ENCODE measurements at places on chromosomes 4 and X.

DNA sequence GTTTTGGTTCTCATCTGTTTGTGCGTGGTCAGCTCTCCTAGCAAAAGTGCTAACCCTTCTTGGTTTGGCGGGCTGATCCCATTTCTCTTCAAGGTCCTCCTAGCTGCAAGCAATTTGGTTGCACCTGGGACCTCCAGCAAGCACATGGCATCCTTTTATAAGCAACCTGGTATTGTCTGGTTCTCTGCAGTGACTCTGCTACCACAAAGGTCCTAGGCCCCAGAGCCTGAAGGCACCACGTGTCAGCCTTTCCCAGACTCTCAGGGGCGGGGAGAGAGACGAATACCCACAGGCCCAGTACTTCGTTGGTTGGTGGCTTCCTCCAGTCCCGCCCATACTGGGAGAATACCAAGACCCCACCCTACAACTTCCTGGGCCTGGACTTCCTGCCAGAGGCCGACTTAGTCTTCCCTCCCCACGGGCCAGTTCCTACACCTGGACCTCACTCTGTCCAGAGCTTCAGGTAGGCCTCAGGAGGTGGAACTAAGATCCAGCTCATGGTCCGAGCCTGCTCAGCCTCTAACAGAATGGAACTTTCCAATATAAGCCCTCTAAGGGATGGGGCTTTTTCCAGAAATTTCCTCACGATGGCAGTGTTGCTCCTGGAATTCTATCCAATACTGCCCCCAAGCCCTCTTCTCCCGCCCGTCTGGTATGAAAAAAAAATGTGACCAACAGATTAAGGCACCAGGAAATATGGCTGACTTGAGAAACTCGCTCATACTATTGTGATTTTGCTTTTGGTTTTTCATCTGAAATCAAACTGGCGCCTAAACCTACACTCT is 192.5 kb upstream of the STK26 start:
- no peak for DNase-seq

DNA sequence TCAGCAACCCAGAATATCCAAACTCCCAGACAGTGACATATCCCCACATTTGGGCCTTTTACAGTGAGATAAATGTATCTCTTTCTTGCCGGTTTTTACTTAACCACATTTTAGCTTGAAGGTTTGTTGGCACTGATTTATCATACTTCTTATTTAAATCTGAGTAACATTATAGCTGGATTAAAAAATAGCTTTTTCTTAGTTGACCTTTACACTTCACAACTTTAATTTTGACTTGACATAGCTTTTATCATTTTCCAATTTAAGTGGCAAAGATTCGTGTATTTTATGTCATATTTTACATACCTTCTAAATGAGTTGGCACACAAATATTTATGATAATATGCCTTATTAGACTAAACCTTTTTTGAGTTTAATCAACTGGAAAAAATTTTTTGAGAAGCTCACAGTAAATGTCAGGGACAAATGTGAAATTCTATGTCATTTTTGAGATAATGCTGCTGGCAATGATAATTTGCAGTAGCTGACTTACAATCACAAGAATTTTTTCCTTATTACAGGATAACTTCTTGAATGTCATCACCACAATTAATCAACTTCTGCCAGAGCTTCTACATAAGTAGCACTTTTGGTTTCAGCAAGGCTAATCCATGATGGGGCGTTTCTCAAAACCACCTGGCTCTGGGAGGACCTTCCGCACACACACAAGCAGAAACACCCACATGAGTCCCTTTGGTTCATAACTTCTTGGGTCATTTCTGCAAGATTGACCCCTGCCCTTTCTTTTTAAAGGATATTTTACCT is 80.3 kb downstream of the SYTL5 start:
- DNase-seq, result no peak

DNA sequence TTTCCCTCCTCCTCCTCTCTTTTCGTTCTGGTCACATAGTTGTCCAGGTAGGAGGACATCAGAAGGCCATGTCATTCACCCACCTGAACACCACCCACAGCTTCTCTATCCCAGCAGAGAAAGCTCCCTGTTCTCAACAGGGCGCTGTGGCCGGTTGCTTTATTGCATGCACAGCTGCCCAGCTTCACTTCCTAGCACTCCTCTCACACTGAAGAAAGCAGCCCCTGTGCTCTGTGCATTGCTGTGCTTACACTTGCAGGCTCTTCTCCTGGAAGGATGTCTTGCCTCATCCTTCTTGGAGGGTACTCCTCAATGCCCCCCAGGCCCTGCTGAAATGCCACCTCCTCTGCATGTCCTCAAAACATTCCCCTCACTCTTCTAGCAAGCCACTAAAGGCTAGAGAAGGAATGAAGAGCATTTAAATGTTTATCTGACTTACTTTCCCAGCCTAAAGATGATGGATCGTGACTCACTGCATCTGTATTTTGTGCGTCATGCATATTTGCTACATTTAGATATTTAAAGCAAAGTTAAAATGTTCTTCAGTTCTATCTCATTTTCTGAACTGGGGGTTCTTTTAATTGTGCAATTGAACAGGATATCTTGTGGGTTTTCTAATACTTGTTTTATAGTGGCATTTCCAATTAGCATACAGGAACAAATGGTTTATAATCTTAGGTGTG is 186.4 kb upstream of the PUDP start:
- no peak for DNase-seq

- no peak for DNase-seq
Measured at GRCh38 chr4:4668355-4669210, 126.7 kb upstream of the STX18 start.

- DNase-seq, result no peak
Measured at GRCh38 chr4:142614621-142615323, 231.3 kb downstream of the INPP4B start.

DNA sequence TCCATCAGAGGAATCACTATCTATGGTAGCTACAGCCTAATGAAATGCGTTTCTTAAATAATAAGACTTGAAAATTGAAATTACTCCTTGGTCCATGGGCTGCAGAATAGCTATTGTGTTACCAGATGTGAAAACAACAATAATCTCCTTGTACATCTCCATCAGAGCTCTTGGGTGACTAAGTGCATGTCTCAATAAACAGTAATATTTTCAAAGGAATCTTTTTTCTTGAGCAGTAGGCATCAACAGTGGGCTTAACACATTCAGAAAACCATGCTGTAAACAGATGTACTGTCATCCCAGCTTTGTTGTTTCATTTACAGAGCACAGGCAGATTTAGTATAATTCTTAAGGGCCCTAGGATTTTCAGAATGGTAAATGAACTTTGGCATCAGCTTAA is 67.3 kb downstream of the GLUD2 start:
- DNase-seq, result no peak

DNA sequence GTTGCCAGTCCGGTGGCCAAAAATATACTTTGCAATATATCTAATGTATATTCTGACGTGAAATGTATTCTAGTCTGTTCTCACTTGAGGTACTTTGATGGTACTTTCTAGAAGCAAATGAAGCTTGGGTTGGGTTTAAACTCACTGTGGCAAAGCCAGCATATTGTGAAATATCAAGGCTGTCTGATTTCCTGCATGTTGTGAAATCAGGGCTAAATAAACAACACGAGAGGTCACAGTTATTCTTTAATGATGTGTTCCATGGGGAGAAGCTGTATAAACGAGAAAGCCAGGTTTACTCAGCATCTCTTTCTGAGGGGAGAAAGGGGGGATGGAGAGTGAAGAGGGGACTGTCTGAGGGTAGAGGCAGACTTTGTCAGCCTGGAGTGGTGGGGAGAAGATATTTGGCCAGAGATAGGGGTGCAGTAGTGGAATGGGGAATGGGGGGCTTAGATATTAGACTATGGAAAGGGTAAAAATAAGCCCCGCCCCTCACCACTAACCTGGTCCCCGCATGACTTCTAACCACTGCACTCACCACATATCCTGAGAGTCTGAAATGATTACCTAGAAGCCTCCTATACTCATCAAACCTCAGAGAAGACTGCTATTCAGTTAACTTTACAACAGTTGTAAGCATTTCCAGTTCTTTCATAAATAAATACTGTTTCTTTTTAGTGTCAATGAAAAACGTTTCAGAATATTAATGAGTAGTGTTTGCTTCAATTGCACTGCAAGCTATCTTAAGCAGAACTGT is 5.9 kb upstream of the SCARB2 start:
- no peak for DNase-seq

GRCh38 chr4:38896940-38897339 is 29.3 kb downstream of the FAM114A1 start:
- no peak for DNase-seq

- DNase-seq, result no peak
Measured at GRCh38 chrX:154775419-154776349, 13.0 kb downstream of the DKC1 start.

DNA sequence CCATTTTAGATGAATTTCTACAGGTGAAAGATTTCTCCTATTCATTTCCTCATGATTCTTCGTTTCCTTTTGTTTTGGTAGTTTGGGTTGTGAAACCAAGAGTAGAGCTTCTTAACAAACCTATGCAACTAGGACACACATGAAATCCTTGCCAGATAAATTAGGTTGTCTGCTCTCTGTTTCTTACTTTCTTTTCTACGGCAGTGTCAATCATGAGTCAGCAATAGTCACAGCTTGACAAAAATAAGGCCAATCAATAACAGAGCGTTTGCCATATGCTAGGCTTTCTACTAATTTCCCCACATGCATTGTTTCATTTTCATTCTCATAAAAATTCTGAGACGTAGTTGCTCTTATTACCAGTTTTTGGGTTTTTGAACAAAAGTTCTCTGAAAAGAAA is 20.3 kb downstream of the CLRN2 start:
- no peak for DNase-seq

- DNase-seq, result no peak
Measured at GRCh38 chrX:20231598-20231997, 35.1 kb downstream of the RPS6KA3 start.

GRCh38 chrX:154517101-154517781 is 1.2 kb upstream of the FAM3A start:
- DNase-seq, result no peak

GRCh38 chr4:157459785-157460184 is 239.3 kb downstream of the GRIA2 start:
- DNase-seq, result no peak

DNA sequence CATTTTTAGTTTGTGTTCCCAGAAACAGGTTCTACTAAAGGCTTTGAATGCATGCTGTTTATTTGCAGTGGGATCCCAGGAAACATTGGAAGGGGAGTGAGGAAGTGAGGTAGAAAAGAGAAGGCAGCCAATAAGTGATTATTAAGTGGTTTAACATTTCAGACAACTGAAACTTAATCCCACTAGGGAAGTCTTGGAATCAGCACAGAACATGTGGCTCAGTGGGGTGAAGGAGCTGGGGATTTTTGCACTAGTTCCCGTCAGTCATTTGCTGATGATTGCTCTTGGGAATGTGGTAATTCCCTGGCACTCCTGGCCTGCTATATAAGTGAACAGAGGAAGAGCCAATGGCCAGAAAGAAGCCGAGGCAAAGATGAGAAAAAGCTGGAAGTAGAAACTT is 1053.0 kb upstream of the IGFBP7 start:
- no peak for DNase-seq

DNA sequence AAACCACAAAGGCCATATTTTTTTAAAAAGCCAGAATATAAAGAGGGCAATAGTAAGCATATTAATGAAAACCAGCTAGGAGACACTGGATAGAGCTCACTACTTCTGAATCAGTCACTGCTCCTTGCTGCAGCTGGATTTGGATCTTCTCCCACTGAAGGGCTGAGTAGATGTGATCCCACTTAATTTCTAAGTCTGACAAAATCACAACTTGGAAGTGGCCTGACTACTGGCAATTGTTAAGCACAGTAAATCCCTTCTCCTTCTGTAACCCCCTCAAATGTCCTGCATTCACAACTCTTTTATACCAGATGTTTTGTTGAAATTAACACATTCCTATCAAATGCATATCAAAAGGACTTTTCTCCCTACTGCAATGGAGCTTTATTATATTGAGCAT is 72.9 kb downstream of the AMMECR1 start:
- no peak for DNase-seq

- DNase-seq, result no peak
Measured at GRCh38 chrX:136689436-136689835, 41.5 kb downstream of the CD40LG start.

- no peak for DNase-seq
Measured at GRCh38 chrX:94686071-94686470, 1012.1 kb downstream of the FAM133A start.

DNA sequence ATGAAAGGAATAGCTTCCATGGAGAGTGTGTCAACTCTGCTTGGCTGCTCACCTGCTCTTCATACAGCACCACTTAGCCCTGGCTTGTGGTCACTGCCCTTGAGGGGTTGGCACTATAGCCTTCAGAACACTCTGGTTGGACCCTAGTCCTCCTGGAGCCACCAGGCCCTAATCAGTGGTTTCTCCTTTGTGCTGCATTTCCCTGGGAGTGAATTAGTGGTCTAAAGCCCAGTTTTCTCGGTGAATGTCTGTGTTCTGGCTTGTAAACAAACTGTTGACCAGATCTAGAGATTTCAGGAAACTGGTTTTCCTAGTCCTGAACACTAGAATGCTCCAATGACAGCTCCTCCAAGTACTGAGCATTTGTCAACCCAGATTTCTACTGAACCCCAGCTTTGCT is 28.6 kb upstream of the TMEM154 start:
- DNase-seq, result no peak

GRCh38 chrX:49042581-49043219 is 457 bp downstream of the TFE3 start:
- DNase-seq, result no peak

DNA sequence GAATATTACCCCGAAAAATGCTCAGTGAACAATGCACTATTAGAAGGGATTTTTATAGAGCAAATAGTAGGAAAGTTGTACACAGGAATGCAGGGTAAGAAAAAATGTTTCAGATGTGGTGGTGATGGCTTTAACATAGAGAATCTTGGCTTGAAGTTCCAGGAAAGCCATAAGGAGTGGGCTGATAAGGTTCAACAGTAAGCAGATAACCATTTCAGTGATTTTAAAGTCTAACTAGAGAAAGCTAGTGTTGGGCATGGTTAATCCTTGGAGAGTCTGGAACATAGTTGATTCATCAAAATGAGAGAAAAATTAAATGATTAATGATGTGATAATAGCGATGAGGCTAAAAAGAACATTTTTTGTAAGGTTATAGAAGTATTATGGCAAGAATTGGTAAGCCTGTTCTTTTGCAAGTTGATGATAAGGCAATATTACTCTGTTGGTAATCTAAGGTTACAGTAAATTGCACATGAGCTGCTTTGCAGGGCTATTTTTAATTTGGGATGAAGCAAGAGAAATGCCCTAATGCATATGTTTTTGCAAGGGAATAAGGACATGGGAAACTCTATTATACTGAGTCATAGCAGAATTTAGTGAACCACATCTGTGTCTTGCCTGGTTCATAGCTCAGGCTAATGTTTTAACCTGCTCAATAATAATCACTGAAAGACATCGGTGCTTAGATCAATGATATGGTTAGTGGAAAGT is 44.3 kb downstream of the GALNTL6 start:
- DNase-seq, result no peak

GRCh38 chrX:2272337-2272736 is 228.4 kb downstream of the DHRSX start:
- peak; percentile 2 for DNase-seq

GRCh38 chrX:18917831-18918230 is 66.1 kb downstream of the PHKA2 start:
- DNase-seq, result no peak

DNA sequence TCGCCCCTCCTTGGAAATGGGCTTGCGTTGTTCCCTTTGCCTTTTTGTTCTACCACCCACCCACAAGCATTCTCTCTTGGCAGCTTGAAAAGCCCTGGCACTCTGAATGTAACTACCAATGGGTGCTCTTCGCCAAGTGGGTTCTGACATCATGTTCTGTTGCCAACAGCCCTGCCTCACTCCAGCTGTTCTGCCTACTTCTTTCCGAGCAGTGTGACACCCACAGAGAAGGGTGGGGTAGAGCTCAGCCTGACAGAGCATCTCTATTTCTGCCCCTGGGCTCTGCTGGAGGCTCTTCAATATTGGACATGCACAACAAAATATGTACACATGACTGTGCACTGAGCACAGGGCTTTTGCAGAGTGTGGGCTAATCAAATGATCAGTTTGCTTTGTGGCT is 15.6 kb upstream of the EXOSC9 start:
- DNase-seq, result no peak

All from LoVo (cell line).